Breast epithelium (tissue), 4 donors: ENCODE measurements at places on chromosomes 5 and 9.

DNA sequence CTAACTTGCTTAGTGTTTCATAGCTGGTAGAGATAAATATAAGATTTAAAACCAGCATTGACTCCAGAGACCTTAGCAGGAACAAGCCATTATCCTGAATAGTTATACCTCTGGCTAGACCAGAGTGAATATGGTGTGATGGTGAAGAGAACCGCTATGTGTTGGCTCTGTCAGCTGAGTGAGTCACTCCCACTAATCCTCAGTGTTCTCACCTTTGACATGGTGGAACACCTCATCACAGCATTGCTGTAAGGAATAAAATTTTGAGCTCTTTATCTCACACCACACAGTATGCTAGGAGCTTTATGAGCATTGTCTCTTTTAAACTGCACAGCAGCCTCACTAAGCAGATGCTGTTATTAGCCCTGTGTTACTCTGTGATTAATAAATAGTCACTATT lies 90.7 kb upstream of the DHFR start:
- DNase-seq, result no peak

DNA sequence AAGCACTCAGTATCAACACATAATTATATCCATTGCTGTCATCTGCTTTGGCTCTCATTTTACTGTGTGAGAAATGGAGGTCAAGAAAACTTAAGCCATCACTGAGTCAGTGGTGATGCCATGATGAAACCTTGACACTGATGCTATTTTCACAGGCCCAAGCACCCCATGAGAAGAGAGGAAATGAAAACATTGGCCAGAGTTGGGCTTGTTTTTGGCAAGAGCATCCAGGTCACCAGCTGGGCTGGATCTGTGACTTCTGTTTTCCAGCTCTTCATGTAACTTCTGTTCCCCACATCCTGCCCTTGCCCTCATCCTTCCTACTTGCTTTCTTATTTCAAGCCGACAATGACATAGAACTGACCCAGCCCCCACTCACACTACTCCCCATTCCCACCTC lies 10.0 kb downstream of the LCP2 start:
- no peak for DNase-seq

GRCh38 chr5:43154469-43154868 lies 33.8 kb downstream of the ZNF131 start:
- DNase-seq, result no peak

GRCh38 chr5:19258686-19259085 lies 729.3 kb downstream of the CDH18 start:
- peak; percentile 38 for DNase-seq

DNA sequence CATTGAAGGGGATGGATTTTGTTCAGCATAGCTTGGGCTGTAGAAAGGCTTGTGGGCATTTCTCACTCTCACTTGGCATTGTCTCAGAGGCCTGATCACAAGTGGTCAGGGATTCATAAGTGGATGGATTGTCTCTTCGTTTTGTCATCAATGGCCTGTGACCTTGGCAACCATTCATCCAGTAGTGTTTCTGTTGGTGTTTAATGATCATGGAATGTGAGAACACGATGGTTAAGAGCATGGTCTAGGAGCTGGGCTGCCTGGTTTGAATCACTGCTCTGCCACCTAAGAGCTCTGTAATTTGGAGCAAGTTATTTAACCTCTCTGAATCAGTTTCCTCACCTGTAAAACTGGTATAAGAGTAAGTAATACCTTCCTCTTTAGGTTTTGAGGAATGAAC lies 430.1 kb upstream of the MEF2C start:
- DNase-seq, result no peak

DNA sequence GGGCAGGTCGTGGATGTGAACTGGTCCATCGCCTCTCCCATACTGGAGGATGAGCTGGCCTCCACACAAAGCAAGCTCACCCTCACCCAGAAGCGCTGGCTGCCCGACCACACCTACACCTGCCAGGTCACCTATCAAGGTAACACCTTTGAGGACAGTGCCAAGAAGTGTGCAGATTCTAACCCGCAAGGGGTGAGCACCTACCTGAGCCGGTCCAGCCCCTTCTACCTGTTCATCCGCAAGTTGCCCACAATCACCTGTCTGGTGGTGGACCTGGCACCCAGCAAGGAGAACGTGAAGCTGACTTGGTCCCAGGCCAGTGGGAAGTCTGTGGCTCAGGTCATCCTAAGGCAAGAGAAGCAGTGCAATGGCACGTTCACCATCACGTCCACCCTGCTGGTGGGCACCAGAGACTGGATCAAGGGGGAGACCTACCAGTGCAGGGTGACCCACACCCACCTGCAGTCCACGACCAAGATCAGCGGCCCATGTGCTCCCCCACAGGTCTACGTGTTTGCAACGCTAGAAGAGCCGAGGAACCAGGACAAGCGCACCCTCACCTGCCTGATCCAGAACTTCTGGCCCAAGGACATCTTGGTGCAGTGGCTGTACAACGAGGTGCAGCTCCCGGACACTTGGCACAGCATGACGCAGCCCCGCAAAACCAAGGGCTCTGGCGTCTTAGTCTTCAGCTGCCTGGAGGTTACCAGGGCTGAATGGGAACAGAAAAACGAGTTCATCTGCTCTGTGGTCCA lies 71.3 kb downstream of the INSL6 start:
- no peak for DNase-seq

GRCh38 chr5:143248822-143249579 lies 154.5 kb downstream of the NR3C1 start:
- DNase-seq, result no peak

DNA sequence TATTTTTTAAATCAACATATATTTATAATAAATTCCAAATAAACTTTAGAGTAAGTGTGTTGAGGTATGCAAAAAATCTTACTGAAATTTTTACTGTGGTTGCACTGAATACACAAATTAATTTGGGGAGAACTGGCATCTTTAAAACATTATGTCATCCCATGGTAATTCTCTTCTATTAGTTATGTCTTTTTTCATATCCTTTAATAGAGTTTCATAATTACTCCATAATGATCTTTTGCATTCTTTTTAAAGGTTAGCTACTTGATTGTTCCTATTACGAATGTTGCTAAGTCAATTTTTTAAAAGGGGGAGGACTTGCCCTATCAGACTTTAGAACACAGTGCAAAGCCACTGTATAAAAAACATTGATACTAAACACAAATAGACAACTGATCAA lies 26.8 kb downstream of the SSBP2 start:
- DNase-seq, result no peak

- no peak for DNase-seq
These were observed 21.6 kb downstream of the LNPEP start for GRCh38 chr5:96957254-96958049.

- no peak for DNase-seq
These were observed 65.9 kb downstream of the SHOC1 start for GRCh38 chr9:111728617-111729366.

DNA sequence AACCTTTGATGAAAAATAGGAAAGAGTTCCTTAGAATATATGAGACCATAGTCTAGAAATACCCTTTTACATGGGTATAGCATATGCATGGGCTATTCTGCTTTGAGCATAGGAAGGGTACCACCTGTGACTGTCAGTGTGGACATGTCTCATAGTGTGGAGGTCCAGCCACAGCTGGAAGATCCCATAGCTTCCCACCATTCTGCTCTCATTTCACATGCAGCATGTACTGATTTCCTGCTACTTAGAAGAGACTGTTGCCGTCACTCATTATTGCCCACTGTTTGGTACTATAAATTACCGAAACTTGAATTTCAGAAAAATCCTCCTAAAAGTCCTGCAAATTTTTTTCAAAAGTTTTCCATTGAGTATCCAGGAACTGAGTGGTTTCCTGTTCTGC lies 477.8 kb upstream of the DAB2 start:
- no peak for DNase-seq

GRCh38 chr9:97578846-97579245 lies 54.3 kb downstream of the TSTD2 start:
- no peak for DNase-seq

GRCh38 chr5:81450940-81451339 lies 57.0 kb upstream of the ACOT12 start:
- no peak for DNase-seq

- DNase-seq, result no peak
These were observed 345.6 kb downstream of the EBF1 start for GRCh38 chr5:158754018-158754514.

DNA sequence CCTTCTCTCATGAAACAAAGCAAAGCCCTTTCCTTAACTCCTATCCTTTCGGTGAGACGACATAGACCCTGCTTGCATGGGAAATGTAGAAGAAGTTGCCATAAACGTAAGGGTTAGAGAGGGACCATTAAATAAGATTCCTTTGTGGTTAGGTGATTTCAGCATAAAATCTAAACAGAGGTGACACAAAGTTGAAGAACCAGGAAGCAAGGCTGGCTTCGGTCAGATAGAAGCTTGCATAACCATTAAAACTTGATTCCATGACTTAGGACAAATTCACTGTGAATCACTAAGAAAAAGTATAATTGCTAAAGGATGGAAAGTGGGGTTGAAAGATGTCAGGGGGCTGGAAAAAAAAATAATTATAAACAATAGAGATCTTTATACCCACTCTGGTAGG lies 30.9 kb upstream of the ABLIM3 start:
- no peak for DNase-seq

- DNase-seq, result no peak
These were observed 1.5 kb downstream of the TOR4A start for GRCh38 chr9:137278721-137279711.

- DNase-seq, result no peak
These were observed 37.9 kb downstream of the PSD2 start for GRCh38 chr5:139833525-139833924.

DNA sequence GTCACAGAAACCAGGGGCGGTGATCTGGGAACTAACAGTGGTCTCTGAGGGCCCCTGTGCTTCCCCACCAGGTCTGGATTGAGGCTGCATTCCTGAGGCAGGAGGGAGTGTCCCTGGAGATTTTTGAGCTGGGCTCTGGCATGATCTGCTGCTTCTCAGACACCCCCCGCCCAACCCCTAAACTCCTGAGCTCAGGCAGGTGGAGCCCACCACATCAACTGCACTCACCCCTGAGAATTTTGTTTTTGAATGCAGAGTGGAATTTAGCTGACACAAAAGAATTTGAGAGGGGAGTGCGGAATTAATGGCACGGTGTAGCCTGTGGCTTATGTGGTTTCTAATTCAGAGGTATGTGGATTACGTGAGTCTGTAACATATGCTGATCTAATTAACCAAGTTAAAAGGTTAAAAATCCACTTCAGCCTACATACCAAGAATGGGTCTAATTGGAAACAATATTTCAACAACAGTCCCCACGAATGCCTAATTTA lies 23.9 kb upstream of the CTSL start:
- no peak for DNase-seq

DNA sequence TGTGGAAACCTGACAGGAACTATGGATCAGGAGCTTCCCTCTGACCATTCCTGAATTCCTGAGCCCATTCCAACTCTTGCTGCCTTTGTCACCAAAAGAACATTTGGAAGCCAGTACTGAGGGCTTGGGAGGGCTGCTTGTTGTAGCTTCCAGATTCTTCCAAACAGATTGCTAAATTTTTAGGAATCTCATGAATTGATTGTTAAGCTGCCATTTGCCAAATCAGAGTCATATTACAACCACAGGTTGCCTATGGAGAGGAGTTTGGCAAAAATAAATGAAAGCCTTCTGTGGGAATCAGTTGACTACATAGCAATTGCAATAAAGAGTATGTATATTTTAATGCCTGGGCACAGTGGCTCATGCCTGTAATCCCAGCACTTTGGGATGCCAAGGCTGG lies 39.2 kb upstream of the SLC28A3 start:
- no peak for DNase-seq

- no peak for DNase-seq
These were observed 171.5 kb upstream of the NREP start for GRCh38 chr5:111928511-111928910.

DNA sequence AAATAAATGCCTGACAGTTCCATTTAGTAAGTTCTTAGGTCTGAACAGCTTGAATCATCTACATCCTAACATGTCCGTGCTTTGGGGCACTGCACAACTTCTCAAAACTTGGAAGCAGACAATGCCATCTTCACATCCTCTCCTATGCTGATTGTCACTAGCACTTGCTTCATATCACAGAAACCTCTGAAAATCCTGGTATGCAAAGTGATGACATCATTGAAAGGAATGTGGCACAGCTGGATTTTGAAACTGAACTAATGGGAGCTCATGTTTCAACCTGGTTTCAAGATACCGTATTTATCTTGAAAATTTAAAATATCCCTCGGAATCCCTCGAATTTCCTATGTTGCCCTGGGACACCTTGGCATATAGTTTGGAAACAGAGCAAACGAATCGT lies 490.2 kb upstream of the DAP start:
- DNase-seq, result no peak

GRCh38 chr5:159993194-159993593 lies 15.7 kb upstream of the TTC1 start:
- no peak for DNase-seq

DNA sequence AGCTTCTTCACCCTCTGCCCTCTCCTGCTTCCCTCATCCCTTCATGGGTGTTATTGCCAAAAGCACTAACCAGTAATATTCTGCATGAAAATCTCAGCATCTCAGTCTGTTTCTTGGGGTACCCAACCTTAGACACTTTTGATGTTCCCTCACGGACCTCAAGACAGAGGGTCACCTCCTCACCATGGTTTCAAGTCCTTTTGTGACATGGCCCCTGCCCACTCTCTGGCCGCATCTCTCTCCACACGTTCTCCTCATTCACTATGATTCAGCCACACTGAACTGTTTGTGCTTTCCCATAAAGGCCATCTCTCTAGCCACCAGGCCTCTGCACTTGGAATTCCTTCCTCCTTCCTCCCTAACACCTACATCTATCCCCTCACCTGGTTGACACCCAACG lies 111.5 kb upstream of the SPOCK1 start:
- no peak for DNase-seq

DNA sequence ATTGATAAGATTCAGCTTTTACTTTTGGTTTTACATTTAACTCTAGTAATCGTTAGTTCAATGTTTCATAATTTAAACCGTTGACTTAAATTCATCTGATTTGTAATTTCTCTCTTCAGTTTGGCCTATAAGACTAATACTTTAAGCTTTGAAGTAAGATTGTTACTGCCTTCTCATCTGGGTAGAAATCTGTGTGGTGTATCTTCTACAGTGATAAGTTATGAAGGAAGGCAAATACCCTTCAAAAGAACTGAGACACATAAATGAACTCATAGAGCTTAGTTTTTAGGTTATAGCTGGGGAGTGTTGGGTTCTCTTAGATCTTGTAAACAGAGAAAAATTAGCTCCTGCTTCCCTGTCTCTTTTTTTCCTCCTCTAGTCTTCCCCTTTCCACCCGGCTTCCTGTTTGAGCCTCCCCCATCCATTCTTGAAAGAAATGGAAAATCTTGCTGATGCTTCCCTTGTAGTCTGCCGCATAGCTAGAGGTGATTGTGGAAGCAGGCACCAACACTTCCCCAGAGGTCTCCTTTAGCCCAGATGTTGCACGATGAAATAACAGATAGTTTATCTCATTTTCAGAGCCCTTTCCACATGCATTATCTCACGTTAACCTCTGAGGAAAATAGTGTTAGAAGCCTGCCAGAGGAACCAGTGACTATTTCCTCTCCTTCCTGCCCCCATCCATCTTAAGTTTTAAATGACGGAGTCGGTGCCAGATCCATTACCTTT lies 2.0 kb upstream of the F2RL2 start:
- DNase-seq, result no peak

- DNase-seq, result no peak
These were observed 17.0 kb downstream of the UTP15 start for GRCh38 chr5:73582285-73583145.
